ENCODE measurements at places on chromosomes 6 and 20.

- DNase-seq, result no peak
Observed at GRCh38 chr6:117955684-117956256, 48.7 kb downstream of the SLC35F1 start.

GRCh38 chr6:34459899-34460593 is 5.8 kb upstream of the PACSIN1 start:
- DNase-seq, result peak; percentile 49

DNA sequence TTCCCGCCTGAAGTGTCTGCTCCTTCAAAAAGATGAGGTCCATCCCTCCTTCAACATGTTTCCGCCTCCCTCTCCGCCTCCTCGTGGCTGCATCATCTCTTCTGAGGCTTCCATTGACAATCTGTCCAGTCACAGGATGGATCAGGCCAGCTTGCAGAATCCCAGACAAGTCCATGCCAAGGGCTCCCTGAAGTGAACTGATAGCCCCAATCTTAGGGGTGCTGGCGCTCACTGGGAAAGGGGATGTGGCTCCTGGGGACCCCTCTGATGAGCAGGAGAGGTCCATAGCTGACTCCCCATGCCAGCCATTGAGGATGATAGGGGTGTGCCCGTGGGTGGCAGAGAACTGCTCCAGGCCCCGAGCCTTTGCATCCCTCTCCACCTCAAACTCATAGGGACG is 48.6 kb upstream of the EMILIN3 start:
- no peak for DNase-seq

DNA sequence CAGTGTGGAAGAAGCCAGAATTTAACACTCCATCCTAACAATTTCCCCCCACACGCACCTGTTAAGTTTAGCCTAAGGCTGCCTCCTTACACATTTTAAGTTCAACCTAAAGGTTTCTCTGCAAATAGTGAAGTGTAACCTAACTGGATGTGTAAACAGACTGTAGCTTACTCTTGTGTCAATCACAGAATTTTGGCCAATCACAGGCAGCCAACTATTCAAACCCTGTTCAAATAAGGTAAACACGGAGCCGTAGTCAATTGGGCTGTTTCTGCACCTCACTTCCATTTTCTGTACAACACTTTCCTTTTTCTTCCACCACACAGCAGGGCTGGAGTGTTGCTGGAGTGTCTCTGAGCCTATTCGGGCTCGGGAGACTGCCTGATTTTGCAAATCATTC is 92.1 kb downstream of the ISM1 start:
- DNase-seq, result no peak

DNA sequence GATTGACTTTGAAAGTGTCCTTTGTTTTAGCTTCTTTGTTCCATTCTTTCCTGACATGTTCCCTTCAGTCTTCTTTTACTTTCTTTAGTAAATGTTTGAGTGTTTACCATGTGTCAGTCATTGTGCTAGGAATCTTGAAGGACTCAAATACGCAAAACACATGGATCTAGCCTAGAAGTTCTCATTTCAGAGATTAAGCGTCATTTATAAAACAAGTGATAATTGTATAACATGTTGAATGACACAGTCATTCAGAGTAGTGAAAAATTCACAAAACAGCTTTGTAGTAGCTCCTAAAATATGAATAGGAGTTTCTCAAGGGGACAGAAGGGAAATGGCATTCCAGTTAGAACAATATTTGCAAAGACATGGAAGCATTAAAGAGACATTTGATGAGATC is 66.9 kb downstream of the MACROD2 start:
- no peak for DNase-seq

DNA sequence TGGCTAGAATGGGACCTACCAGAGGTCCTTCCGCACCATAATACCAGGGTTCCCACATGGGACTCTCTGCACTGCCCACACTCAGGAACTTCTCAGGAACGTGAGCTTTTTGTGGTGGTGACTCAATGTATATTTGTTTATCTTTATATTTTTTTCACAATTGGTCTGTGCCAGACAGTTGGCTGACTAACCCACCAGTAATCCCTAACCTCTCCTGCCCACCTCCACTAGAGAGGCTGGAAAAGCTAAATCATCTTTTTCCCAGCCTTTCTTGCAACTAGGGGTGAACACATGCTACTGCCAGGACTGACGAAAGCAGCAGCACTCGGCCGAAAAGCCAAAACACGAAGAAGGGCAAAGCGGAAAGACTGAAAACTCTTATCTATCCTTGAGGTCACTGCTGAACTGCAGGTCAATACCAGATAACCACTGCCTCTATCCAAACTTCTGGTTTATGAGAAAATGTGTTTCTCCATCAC is 112.9 kb downstream of the TRERF1 start:
- no peak for DNase-seq

GRCh38 chr6:135323202-135323668 is 142.1 kb downstream of the MYB start:
- DNase-seq, result no peak

DNA sequence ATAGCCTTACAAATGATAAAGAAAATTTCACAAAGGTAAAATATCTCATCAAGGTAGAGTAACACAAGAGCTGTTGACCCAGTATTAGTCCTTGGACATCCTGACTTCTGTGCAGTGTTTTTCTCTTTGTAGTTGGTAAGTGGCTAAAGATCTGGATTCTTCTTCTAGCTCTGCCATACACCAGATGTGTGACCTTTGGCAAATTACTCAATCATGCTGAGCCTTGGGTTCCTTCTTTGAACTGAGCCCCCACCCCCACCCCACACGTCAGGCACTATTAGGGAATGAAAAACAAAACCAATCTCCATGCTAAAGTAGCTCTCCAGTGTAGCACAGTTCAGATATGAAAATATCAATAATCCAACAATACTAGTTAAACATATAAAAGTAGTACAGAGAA is 15.1 kb upstream of the TRIM39 start:
- no peak for DNase-seq

GRCh38 chr6:126127659-126128058 is 141.3 kb downstream of the TRMT11 start:
- DNase-seq, result peak; percentile 12

DNA sequence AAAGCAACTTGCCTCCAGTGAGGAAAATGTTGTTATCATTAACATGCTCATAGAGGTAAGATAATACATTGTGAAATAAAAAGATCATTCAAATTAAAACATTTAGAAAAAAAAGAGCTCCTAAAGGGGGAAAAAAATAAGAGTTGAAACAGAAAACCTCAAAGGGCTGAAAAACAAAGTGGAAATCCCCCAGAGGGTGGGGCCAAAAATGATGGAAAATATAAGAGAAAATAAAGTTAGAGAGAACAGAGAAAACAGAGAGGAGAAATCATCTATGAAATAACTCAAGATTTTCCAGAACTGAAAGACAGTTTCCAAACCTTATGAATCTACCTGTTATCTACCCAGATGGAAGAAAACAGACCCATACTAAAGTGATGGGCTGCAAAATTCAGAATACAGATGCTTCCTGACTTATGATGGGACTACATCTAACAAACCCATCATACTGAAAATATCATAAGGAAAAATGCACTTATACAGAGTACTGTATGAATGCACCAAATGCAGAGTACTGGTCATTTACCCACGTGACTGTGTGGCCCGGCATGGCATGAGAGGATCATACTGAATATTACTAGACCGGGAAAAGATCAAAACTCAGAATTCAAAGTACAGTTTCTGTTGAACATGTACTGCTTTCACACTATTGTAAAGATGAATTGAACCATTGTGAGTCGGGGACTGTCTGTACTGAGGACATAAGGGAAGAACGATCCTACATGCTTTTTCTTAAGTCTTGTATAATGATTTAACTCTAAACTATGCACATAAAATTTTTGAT is 4.0 kb downstream of the ZBTB24 start:
- no peak for DNase-seq

DNA sequence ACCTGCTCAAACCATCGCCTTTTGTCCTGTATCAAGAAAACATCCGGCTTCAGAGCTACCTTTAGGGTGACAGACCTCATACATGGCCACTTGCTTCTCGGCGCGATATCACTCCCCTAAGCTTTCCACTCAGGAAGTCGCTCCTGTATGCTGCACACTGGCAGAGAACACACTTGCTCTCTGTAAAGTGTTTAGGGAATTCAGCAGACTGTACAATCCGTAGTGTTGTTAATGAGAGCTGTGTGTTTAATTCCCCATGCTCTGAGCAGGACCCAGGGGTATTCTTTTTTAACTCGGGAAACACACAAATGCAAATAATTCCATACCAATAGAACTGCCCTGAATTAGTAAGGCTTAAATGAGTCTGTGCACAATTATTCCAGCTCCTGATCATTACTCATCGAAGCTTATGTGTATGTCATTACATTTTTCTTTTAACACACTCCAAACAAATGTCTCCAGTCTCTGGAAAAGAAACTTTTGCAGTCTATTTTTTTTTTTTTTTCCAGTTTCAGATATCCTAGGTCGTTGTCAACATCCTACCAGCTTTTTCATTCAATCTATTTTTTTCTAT is 338.7 kb upstream of the ARID1B start:
- no peak for DNase-seq

DNA sequence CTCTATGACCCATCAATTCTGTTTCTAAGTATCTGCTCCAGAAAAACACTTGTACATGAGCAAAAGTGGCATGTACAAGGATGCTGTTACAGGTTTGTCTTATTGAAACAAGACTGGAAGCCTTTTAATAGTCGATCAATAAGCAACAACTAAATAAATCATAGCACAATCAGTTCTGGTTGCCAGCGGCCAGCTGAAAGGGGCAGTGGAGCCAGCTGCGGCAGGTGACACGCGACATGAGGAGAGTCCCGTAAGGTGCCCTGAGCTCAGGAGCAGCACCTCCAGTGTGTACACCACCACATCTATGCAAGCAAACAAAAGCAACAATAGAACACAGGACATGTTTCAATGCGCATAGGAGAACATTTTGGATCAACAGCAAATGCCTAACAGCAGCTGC is 20.7 kb upstream of the NNAT start:
- DNase-seq, result peak; percentile 63

- no peak for DNase-seq
Observed at GRCh38 chr6:170447561-170447930, 105.6 kb downstream of the PSMB1 start.

GRCh38 chr20:58822149-58822548 is 28.6 kb downstream of the GNAS-AS1 start:
- no peak for DNase-seq

- no peak for DNase-seq
Observed at GRCh38 chr20:10639737-10640556, 33.9 kb downstream of the JAG1 start.

GRCh38 chr6:157249826-157250225 is 73.5 kb downstream of the TMEM242 start:
- no peak for DNase-seq

GRCh38 chr6:138231381-138231886 is 13.1 kb upstream of the PBOV1 start:
- peak; percentile 51 for DNase-seq

DNA sequence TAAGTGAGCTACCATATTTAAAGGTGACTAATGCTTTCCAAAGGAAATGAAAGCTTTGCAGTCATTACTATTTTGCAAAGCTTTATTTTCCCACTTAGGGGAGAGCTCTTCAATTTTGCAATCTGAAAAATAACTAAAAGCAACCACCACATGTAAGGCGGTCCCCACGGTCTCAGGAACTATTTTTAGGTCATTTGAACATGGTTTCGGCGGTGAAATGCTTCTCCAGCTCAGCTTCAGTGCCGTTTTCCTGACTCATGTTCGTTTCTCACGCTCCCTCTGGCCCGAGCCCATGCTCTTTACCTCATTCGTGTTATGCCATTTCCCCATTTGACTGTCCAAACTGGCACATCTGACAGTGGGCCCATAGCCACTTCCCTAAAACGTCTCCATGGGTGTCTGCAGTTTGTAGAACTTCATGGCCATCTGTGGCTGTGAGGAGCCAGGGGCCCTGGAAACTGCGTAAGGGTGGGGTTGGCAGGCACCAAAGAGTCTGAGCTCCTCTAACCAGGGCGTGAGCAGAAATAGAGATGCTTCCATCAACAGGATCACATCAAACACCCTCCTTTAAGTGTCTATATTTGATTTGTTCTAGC is 46.5 kb downstream of the ADTRP start:
- DNase-seq, result no peak

DNA sequence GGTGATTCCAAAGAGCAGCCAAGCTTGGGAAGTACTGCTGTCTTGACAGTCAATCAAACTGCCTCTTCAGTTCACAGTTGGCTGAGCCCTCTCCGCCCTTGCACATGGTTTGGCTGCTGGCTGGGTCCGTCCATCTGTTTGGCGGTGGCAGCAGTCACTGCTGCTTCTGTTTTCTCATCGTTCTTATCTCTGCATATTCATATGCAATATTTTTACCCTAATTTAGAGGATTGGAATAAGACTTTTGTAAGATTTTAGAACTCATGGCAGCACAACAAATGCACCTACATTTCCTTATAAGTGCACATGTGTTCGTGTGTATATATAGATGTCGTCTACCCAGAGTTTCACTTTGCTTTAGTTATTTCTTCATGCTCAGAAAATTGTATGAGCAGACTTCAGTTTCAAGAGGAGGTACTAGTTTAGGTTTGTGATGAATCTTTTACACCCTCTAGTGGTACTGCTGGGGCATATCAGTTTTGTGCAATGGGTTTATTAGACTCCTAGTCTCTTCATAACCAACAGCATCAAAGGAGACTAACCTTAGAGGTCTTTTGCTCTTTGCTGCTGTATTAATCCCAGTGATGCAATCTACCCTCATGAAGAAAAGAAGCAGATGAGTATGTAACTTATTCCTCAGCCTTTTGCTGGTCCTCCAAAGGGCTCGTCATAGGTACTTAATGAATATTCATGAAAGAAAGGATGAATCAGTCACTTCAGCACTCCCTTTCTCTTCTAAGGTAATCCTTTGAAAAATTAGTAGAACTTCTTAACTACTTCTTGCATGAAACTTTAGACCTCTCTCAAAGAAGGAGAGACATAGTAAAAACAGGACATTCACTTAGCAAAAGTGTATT is 44.3 kb downstream of the KHDC1L start:
- peak; percentile 69 for DNase-seq

DNA sequence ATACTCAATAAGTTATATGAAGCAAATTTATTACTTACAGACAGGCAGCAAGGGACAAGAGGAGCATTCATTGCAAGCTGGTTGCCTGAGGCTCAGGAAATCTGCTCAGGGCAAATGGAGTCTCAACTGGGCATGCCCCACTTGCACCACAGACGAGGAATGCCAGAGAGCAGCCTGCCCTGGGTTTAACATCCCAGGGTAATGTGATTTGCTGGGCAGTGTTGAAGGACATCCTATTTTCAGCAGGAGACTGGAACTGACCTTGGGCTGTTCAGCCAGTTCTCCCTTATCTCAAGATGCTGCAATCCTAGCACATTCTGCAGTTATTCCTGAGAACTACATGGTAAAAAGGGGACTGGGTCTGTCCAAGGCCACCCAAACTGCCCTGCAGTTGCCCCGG is 3.8 kb upstream of the ENTPD6 start:
- DNase-seq, result no peak
